ENCODE measurements at places on chromosomes 2 and 18.

- no peak for DNase-seq
Observed at GRCh38 chr2:120802867-120803484, 67.3 kb downstream of the GLI2 start.

DNA sequence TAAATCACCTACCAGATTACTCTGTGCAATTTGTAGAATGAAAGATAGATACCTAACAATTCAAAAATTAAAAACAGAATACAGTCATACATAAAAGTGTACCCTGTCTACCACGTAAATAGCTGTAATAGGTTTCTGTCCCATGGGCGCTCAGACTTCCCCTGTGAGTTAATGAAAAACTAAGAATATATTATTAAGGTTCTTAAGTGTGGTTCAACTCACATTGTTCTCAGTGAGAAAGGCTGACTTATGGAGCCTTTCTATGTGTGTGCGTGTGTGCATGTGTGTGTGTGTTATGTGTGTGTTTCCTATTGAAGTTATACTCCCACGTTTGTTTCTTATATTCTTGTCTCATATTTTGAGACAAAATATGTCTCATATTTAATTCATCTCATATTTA, 114.6 kb upstream of the CD302 start:
- no peak for DNase-seq

DNA sequence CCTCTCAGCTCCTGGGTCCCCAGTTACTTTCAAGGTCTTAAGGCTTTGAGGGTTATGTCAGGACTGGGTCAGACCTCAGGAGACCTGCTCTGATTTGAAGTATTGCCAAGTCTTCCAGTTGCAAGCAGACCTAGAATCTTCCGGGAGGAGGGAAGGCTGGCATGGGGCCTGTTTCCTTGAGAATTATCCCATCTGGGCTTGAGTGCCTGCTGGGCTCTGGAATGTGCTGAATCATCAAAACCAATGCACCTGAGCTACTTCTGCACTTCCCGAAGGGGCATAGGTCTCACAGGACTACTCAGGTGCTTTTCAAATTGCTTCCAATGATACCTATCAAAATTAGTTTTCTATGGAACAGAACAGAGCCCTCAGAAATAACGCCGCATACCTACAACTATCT, 327.3 kb downstream of the XIRP2 start:
- DNase-seq, result peak; percentile 48

GRCh38 chr2:22499082-22499839, 885.7 kb upstream of the KLHL29 start:
- no peak for DNase-seq

GRCh38 chr18:64134044-64134747, 14.7 kb downstream of the LINC00305 start:
- DNase-seq, result peak; percentile 74

DNA sequence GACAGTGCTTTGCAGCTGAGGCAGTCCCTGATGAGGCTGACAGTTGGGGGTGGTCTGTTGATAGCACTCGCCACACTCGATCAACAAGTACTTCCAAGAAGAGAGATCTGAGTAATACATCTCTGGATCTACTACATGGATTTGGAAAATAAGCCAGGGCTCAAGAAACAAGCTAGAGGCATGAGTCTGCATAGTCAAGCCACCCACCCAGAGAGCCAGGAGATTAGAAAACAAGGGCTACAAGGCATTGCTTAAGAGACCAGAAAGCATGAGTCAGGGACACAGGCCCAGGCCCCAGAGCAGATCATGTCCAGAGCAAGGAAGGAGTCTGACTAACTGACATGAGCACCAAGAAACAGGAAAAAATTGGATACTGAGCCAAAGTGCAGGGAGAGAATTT, 196.9 kb upstream of the CWC22 start:
- no peak for DNase-seq

DNA sequence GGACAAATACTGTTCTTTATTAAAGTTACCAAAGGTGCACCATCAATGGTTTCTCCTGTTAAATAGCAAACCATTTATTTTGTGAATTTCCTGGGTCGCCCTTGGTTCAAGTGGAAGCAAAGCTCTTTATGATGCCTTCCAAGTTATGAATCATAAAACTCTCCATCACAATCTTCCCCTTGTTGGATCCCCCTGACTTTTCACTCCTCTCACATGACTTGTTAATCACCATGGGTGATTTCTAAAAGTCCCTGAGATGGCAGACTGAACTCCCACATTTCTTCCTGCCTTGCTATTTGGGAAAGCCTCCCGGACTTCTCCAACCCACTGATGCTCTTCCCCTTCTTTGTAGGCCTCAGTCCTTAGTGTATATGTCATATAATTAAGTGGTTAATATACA, 176.0 kb downstream of the THADA start:
- DNase-seq, result no peak

- no peak for DNase-seq
Observed at GRCh38 chr2:118732432-118732831, 115.0 kb downstream of the EN1 start.

GRCh38 chr18:46413684-46414083, 243.3 kb downstream of the LOXHD1 start:
- no peak for DNase-seq

DNA sequence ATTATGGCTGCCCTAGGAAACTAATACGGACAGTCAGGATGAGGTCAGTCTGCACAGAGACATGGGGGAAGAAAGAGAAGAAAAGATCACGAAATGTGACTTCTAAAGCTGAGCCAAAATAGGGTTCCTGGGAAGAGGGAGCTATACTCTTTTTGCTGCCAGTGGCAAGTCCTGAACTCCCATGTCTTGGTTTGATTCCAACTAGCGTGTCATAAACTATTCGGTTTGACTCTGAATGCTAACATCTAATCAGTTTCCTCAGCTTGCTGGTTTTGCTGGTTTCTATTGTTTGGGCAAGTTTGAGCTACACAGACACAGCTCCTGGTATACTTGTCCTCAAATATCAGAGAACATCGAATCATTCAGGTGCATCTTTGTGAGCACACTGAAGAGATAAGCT, 80.5 kb upstream of the CYP1B1 start:
- DNase-seq, result no peak

- no peak for DNase-seq
Observed at GRCh38 chr2:28350196-28350595, 42.5 kb upstream of the FOSL2 start.

- DNase-seq, result no peak
Observed at GRCh38 chr2:157990173-157990572, 111.5 kb upstream of the UPP2 start.

Measured in iPS DF 19.7 (cell line).